ENCODE measurements at places on chromosomes 6 and 20. TPM values are rescaled to one million over a fixed set of nuclear protein-coding genes. Genes with fewer than 3 reads are reported as not detected.

DNA sequence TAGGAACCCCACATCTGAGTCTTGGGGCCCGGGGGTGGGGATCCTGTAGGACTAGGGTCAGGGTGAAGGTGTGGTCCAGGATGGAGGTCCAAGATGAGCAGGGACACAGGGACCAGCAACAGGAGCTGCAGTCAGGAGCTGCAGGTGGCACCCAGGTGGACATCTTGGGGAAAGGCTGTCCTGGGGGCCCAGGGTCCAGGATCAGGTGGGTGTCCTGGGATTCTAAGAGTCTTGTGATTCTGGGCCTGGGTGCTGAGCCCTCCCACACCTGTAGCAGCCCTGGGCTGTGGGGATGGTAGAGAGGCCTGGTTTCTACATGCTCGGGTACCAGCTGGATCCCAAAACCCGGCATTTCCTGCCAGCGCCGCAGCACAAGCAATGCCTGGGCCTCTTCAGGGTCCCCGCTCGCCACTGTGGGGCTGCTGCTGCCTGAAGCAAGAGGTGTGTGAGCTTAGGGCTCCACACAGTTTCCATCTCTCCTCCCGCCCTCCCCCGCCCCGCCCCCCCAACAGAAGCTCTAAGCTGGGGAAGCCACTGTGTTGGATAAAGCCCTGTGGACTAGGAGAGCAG lies 20.7 kb downstream of the ERGIC3 start:
- H3K4me3 ChIP-seq = no peak overlapping the region
- no peaks in the 10 kb centered on the region for H3K27me3 ChIP-seq
- H3K4me1 ChIP-seq = no peaks in the 10 kb centered on the region

Gene RIMS1
- not detected for total RNA-seq

DNA sequence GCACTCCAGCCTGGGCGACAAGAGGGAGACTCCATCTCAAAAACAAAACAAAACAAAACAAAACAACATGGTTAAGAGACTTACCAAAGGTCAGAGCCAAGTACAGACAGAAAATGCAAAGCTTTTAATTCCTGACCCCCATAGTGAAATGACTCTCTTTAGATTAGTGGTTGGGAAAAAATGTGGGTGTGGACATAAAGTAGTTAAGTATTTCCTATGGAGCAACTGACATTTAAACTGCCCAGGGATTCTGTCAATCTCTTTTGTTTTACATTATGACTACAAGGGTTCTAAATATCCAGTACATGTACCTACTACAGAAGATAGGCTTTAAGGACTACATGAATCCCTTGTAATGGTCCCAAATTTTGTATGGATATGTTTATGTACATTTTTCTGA lies 75.1 kb downstream of the IRAK1BP1 start:
- no peaks in the 10 kb centered on the region for H3K36me3 ChIP-seq
- DNase-seq = no peak
- H3K4me3 ChIP-seq = no peak overlapping the region

GRCh38 chr20:49659056-49659455 lies 54.6 kb downstream of the B4GALT5 start:
- peaks cover 10% of the 10 kb centered on the region for H3K36me3 ChIP-seq
- DNase-seq = no peak
- H3K27me3 ChIP-seq = no peaks in the 10 kb centered on the region
- H3K4me1 ChIP-seq = no peaks in the 10 kb centered on the region

Gene OTOR
- total RNA-seq = not detected

DNA sequence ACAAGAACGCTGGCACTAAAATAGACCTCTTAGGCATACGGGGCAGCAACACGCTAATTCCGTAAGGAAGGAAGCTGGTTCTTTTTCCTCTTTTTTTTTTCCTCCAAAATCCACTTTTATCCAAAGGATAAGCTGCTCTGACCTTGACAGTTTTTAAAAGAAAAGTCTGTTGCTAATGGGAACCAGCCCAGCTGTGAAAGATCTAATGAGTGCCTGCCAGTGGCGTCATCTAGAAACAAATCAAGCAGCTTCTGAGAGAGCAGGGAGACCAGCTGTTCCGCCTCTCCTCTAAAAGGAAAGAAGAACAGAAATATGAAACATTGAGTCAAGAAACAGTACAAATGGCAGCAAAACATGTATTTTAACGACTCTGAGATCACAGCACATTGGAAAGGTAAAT lies 78.6 kb downstream of the FAXC start:
- no peaks in the 10 kb centered on the region for H3K36me3 ChIP-seq
- DNase-seq = no peak
- H3K4me1 ChIP-seq = no peaks in the 10 kb centered on the region
- H3K27ac ChIP-seq = no peak overlapping the region
- no peak overlapping the region for H3K4me3 ChIP-seq
- H3K27me3 ChIP-seq = no peaks in the 10 kb centered on the region

Gene REM1
- total RNA-seq = 0.12 TPM

DNA sequence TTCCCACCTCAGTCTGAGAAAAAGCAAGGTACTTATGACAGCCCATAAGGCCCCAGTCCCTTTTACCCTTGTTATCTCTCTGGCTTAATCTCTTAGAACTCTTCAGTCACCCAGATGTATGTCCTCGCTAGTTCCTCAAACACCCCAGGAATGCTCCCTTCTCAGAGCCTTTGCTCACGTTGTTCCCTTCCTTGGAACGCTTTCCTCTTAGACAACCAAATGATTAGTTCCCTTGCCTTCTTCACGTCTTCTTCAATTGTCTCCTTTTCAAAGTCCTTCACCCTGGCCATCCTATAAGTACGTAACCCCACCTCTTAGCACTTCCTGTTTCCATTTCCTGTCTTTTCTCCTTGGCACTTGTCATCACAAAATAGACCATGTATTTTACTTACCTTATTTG lies 1.1 kb upstream of the APOBEC2 start:
- no peaks in the 10 kb centered on the region for H3K36me3 ChIP-seq
- no peaks in the 10 kb centered on the region for H3K4me1 ChIP-seq
- no peak overlapping the region for H3K27ac ChIP-seq
- no peak overlapping the region for H3K4me3 ChIP-seq
